ENCODE measurements at places on chromosomes 1 and 21.

GRCh38 chr21:29347274-29347681, 48.6 kb downstream of the BACH1 start:
- DNase-seq, result no peak

DNA sequence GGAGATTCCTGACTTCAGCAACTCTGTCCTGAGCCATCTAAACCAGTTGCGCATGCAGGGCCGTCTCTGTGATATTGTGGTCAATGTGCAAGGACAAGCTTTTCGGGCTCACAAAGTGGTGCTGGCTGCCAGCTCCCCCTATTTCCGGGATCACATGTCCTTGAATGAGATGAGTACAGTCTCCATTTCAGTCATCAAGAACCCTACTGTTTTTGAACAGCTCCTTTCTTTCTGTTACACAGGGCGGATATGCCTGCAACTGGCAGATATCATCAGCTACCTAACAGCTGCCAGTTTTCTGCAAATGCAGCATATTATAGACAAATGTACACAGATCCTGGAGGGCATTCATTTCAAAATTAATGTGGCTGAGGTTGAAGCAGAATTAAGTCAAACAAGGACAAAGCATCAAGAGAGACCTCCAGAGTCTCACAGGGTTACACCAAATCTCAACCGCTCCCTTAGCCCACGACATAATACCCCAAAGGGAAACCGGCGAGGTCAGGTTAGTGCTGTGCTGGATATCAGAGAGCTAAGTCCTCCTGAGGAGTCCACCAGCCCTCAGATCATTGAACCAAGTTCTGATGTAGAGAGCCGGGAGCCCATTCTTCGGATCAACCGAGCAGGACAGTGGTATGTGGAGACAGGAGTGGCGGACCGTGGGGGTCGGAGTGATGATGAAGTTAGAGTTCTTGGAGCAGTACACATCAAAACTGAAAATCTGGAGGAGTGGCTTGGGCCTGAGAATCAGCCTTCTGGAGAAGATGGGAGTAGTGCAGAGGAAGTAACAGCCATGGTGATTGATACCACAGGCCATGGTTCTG, 2.3 kb downstream of the ZBTB37 start:
- no peak for DNase-seq

GRCh38 chr1:230073371-230074035, 6.5 kb downstream of the GALNT2 start:
- no peak for DNase-seq

DNA sequence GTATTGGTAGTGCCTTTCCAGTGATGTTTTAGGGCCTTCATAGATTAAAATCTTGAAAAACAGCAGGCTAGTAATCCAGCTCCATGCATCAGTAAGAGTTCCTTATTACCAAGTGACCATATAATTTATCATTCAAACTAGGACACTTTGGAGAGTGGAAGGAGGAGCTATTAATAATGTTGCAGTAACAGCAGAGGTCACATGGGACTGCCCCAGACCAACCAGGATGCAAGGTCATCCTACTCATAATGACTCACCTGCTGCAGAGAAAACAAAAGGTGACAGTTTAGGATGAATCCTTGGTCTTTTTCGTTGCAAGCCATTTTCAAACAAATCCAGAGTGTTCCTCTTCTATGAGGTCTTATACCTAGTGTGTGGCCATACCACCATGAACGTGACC, 187.4 kb downstream of the NUF2 start:
- DNase-seq, result no peak

GRCh38 chr1:67792103-67792502, 41.2 kb downstream of the GNG12 start:
- DNase-seq, result no peak

- no peak for DNase-seq
Measured at GRCh38 chr1:20198918-20199317, 12.6 kb upstream of the PLA2G2C start.

- no peak for DNase-seq
Measured at GRCh38 chr1:182608845-182609610, 4.8 kb upstream of the RGS16 start.

GRCh38 chr1:238562341-238562740, 671.6 kb upstream of the ZP4 start:
- no peak for DNase-seq

GRCh38 chr1:183105449-183105848, 80.6 kb upstream of the LAMC2 start:
- no peak for DNase-seq

- DNase-seq, result no peak
Measured at GRCh38 chr21:41065539-41065938, 102.4 kb upstream of the BACE2 start.

DNA sequence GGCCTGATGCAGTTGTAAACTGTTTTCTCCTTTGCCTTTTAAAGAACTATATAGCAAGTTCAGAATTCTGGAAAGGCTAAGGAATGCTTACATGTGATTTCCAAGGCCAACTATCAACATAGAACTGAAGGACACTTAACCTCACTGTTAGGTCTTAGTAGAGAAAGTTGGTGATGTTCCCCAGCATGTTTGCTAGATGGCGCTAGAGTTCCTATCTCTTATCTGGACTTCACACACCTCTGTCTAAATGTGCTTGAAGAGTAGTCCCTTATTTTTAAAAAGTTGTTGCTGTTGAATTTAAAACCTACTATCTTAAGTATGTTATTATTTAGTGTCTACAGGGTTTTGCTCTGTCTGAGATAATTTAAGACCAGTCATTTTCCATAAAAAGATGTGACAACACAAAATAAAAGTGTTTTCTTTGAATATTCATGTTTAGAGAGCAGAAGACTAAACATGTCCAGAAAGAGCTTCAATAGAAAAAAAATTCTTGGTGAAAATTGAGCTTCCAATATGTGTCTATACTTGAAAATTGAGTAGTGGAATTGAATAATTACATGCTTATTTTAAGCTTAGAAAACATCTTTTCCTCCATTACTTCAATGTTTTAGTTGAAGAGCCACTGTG, 237.3 kb downstream of the S1PR1 start:
- no peak for DNase-seq

GRCh38 chr1:235802573-235803346, 63.9 kb downstream of the LYST start:
- no peak for DNase-seq

- no peak for DNase-seq
Measured at GRCh38 chr1:116832932-116833578, 76.7 kb upstream of the PTGFRN start.

GRCh38 chr1:91091812-91092211, 70.0 kb upstream of the ZNF644 start:
- DNase-seq, result no peak

GRCh38 chr1:9721606-9722377, 70.3 kb downstream of the PIK3CD start:
- no peak for DNase-seq

DNA sequence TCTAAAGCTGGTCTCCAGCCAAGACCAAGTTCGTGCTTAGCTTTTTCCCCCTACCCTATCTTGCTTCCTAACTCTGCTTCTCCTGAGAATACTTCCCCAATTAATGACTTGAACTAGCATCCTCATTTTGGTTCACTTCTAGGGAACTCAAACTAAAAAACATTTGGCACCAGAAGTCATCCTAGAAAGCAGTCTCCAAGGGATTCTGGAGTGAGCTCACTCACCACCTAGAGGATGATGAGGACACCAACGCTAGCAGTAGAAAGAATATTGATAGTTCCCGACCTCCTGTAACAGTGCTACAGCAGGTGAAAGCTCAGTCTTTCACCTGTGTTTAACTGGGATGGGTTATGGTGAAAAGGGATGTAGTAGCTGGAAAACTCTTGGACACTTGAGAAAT, 4.7 kb upstream of the PSMB2 start:
- no peak for DNase-seq

DNA sequence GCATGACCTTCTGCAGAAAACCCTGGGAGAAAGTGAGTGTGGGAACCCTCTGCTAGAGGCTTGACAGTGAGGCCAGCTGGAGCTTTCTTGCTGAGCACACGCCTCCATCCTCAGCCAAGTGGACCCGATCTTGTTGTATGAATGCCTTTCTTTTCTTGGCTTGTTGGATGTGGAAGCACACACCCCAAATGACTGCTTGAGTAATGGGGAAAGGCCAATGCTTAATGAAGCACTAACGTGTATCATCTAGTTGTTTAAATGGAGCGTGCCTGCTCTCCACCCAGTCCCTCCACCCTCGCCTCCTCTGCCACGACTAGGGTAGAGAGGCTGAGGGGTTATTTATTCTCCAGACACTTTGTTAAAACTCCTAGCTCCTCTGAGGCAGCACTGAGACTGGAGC, 54.3 kb upstream of the IKBKE start:
- DNase-seq, result no peak

DNA sequence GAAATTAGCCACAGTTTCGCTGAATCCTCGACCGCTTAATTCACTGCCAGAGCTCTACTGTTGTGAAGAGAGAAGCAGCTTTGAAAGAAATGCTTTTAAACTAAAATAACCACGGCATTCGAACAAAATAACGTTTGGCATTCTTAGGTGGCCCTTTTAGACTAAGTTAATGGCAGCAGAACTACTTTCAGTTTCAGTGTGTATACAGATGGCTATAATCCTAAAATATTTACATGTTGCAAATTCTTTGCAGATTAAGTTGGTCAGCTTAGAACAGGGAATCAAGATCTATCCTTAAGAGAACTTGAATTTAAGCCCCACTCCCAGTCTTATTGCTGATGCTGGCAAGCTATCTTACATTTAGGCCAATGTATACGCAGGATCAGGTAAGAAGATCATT, 62.7 kb downstream of the ADSS2 start:
- peak; percentile 52 for DNase-seq
